ENCODE measurements at places on chromosomes 13 and 19.
A peak's percentile ranks its signal among the peaks of the same experiment; 100 is the strongest.

DNA sequence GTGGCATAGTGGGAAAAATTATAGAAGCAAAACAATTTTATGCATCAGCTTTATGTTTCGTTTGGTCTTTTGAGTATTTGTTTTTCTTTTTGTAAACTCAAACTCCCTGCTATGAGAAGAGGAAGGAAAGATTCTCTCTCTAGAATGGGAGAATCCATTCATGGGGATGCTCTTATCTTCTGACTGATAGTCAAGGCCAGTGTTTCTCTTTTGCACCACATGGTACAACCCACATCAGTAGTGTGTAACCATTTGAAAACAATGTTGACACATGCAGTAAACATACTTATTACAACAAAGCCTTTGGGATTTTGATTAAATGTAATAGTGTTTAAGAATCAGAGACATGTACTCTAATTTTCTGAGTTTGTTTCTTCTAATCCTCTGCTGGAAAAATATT lies 490.5 kb downstream of the MYO16 start:
- DNase-seq, result no peak

- no peak for DNase-seq
These were observed 146.8 kb downstream of the KCNRG start for GRCh38 chr13:50162001-50162400.

DNA sequence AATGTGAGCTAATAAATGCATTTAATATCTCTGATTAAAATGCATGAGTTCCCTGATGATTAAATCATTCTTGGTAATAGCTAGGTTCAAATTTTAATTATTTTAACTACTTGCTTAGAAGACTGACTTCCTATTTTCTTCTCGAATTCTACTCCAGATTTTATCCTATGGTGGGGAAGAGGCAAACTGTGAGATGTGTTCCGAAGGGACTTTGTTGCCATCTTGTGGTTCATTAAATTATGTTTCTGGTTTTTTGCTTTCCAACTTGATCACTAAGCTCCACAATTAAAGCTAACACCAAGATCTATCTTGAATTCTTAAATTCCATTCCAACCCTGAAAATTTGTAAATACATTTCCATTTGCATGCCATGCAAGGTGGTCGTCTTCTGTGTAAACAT lies 538.4 kb upstream of the PCDH20 start:
- peak; percentile 5 for DNase-seq

DNA sequence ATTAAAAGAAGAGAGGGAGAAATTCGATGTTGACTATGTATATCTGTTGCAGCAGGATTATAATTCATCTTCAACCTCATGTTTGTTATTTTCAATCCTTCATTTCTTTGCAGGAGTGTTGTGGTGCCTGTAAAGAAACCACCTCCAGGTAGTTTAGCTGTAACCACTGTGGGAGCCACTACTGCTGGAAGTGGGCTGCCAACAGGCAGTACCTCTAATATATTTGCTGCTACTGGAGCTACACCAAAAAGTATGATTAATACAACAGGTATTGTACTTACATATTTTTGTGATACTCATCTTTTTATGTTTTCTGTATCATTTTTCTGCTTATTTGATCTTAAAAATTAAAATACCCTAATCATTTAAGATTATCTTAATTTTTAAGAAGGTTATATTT lies 266.5 kb downstream of the NBEA start:
- no peak for DNase-seq

GRCh38 chr13:81609335-81609734 lies 1268.4 kb upstream of the SPRY2 start:
- DNase-seq, result no peak

GRCh38 chr19:7734220-7735203 lies 2.6 kb upstream of the CLEC4G start:
- no peak for DNase-seq

GRCh38 chr13:22592515-22592914 lies 588.3 kb upstream of the SGCG start:
- no peak for DNase-seq

GRCh38 chr13:87333599-87333998 lies 337.6 kb upstream of the SLITRK5 start:
- DNase-seq, result no peak

All from SHP77 treated with DMSO at 0.1 percent for 48 hours (cell line).